ENCODE measurements at places on chromosomes 1 and 21. TPM values are rescaled to one million over a fixed set of nuclear protein-coding genes. Genes with fewer than 3 reads are reported as not detected.

RIPPLY3 gene
- 2.8 TPM for total RNA-seq

SIM2 gene
- not detected for total RNA-seq

SV2A gene
- 31.6 TPM for total RNA-seq

- no peak for DNase-seq
These were observed 11.0 kb downstream of the ZBTB7B start for GRCh38 chr1:155013632-155014031.

DNA sequence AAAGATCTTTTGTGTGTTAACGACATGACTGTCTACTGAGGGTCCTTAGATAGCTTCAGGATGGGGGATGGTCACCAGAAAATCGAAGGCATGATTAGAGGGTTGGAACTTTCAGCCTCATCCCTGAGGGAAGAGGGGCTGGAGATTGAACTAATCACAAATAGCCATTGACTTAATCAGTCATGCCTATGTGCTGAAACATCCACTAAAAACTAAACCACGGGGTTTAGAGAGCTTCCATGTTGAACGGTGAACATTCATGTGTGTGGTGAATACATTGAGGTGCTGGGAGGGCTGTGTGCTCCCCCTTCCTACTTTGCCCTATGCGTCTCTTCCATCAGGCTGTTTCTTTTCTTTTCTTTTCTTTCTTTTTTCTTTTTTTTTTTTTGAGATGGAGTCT is 17.0 kb downstream of the RBP7 start:
- DNase-seq, result no peak
